T-helper 9 cell (primary cell): ENCODE measurements at places on chromosomes 12 and 14.

GRCh38 chr12:132078190-132078589 is 65.9 kb downstream of the DDX51 start:
- DNase-seq, result no peak

GRCh38 chr14:55151601-55152000 is 22.5 kb downstream of the LGALS3 start:
- DNase-seq, result no peak

DNA sequence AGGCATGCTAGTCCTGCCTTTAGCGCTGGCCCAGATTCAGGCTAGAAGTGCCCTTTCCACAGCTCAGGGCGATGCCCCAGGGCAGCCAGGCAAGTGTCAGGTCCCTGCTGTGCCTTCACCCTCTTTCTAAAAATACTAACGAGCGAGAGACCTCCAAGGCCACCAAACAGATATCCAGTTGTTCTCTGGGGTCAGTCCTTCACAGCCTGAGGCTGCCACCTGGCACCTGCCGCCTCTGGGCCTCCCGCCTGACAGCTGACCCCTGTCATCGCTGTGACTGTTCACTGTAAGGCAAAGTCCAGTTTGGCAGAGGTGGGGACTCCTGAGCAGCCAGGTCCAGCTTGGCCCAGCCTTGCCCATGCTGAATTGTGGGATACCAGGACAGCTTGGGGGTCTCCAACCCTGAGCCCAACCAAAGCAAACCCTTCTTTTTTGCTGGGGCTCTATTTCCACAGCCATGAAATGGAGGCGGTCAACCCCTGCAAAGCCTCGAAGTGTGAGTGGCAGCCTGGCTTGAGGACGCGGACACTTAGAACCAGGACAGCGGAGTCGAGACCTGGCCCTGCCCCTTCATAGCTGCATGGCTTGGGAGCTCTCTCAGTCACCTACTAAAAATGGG is 79.9 kb downstream of the NINJ2 start:
- no peak for DNase-seq

- no peak for DNase-seq
Measured at GRCh38 chr12:123069436-123070266, 81.2 kb downstream of the PITPNM2 start.

- no peak for DNase-seq
Measured at GRCh38 chr12:86710109-86710508, 453.9 kb upstream of the MGAT4C start.

- no peak for DNase-seq
Measured at GRCh38 chr14:75217508-75218206, 41.2 kb upstream of the TMED10 start.

- DNase-seq, result no peak
Measured at GRCh38 chr12:25208554-25208953, 13.5 kb downstream of the ETFRF1 start.

GRCh38 chr12:56596815-56597214 is 33.3 kb downstream of the BAZ2A start:
- no peak for DNase-seq

- no peak for DNase-seq
Measured at GRCh38 chr12:97877404-97877803, 414.8 kb downstream of the RMST start.

- DNase-seq, result no peak
Measured at GRCh38 chr12:53659011-53659551, 16.8 kb downstream of the ATP5MC2 start.

DNA sequence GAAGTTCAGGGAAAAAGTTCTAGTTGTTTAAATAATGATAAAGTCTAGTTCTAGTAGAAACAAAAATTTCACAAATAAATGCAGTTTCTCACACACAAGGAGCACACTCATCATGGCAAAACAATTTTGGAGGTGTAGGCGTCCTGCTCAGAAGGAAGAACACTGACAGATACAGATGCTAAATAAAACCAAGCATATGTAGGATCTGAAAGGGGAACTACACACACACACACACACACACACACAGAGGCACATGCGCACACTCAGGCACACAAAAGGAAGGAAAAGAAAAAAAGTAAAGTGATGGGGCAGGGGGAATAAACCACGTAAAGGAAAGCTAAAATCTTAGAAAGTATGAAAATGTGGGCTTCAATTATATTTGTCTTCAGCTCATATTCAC is 117.7 kb downstream of the SOX5 start:
- no peak for DNase-seq

DNA sequence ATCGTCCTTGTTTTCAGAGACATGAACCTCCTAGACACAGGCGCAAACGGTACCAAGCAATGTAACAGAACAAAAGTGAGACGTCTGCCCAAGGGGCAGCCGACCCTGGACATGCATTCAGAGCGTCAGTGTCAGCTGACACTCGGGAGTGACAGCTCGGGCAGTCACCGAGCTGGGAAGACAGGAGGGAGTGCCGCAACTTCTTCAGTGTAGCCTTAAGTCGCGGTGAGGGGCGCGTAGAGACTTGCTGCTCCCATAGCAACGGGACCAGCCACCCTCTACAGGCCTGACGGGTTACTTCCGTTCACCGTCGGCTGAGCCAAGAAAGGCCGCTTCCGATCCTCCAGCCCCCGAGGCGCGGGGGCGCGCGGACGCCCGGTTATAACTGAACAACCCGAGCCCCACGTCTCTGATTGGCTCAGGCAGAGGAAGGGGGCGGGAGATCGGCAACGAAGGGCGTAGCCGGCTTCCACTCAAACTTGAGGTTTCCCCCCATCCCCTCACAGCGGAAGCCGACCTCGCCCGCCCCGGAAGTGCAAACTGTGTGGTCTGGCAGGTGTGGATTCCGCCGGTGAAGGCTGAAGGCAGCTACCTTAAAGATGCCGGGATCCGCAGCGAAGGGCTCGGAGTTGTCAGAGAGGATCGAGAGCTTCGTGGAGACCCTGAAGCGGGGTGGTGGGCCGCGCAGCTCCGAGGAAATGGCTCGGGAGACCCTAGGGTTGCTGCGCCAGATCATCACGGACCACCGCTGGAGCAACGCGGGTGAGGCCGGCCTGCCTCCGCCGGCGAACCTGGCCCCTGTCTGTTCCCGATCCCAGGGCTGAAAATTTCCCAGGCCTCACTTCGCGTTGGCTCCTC is at the start of gene EIF2B2:
Gene EIF2B2 (plus strand): TSS at position 530 of the 858 bp plus-strand sequence. CDS start 70 bp downstream, at position 600.
- peak; percentile 97 for DNase-seq

DNA sequence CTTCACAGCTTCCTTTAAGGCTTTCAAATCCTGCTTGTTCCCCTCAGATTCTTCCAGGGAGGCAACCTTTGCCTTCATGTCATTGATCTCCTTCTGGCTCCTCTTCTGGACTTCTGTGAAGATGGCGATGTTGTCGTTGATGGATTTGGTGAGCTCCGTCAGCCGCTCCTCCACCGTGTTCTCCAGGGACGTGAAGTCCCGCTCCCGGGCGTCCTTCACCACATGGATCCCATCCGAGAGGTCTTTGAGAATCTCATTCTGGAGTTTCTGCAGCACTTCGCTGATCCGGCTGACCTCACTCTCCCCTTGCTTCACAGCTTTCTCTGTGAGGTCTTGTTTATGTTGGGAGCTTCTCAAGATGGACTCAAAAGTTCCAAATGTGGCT is 7.9 kb downstream of the CKAP4 start:
- no peak for DNase-seq

GRCh38 chr12:96285158-96285557 is 91.0 kb downstream of the ELK3 start:
- no peak for DNase-seq

GRCh38 chr12:117874842-117875434 is 93.9 kb downstream of the KSR2 start:
- peak; percentile 49 for DNase-seq

- DNase-seq, result no peak
Measured at GRCh38 chr14:102693006-102693755, 84.1 kb upstream of the TRAF3 start.

- no peak for DNase-seq
Measured at GRCh38 chr14:30621354-30621939, 672 bp upstream of the SCFD1 start.

DNA sequence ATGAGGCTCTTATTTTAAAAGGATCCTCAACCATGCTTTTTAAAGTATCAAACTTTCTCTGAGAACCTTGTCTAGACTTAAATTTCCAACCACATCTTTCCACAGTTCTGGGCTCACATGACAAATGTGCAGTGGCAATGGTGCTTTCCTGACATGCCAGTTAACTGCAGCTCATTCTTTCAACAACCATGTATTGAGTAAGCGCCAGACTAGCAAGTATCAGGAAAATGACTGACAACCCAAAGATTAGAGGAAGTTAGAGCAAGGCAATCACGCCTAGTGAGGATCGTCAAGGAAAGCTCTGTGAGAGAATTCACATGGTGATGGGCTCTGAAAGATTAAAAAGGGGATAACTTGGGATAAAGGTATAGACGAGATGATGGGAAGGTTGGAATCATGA is 35.8 kb downstream of the FLVCR2 start:
- DNase-seq, result no peak

GRCh38 chr14:98233656-98234055 is 1038.3 kb downstream of the BCL11B start:
- no peak for DNase-seq
